DMS79 treated with DMSO at 0.1 percent for 48 hours (cell line): ENCODE measurements at places on chromosomes 1 and 21.

DNA sequence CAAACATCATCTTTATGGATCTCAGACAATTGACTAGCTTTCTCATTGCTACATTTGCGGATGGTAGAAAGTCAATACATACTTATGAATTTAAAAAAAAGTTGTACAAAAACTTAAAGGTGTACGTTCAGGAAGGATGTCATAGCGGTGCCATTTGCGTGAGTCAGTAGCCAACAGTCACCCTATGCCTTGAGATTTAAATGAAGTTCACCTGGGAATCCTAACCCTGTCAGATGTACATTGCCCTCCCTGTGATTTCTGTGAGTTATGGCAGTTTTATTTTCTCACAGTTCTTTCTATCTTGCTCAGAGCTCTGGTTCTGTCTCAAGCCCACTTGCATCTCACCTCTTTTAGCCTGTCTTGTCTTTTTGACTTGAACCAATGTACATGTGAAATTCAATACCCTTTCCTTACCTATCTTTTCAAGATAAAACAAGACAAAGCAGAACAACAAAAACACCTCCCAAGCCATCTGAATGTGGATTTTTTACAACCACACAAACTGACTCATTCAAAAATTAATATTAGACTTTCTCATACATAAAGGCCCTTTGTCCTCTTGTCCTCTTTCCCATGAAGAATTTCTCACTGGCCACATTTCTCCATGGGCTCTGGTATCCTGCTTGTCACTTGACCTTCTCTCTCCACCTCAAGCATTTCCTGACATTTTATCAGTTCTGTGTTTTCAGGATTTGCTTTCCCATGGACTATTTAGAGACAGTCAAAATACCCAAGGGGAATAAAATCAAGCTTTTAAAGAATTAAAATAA, 25.3 kb upstream of the ZNF697 start:
- no peak for DNase-seq

DNA sequence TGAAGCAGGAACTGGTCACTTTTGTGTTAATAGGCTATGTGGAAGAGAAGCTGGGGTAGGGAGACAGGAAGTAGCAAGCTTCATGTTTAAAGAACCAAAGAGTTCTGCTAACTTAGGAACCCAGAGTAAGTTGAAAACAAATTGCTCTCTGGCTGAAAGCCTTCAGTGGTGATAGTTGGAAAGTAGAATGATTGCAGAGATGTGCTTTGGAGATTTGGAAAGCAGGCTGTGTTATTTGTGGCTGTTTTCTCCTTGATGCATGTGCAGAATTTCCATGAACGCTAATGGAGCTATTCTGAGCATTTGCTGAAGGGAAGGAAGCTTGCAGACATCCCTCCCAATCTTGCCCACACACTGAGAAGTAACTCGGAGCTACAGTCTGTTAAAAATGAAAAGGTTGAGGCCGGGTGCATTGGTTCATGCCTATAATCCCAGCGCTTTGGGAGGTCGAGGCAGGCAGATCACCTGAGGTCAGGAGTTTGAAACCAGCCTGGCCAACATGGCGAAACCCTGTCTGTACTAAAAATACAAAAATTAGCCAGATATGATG, 45.7 kb downstream of the TCEANC2 start:
- DNase-seq: no peak

DNA sequence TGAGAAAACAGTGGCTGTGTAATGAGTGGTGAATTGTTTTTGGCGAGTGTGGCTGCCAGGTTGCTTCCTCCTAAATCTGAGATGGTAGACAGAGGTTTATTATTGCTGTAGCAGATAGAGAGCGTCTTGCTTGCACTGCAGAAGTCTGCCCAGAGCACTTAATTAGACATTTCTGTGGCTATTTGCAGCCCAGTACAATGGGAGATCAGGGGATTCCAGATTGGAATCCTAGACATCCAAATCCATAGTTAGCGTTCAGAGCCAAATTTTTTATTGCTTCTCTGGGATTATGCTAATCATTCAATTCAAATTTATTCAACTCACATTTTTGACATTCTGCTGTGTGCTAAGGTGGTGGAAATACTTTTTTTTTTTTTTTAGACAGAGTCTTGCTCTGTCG, 30.0 kb downstream of the KIF26B start:
- no peak for DNase-seq

GRCh38 chr1:19619697-19620384, 24.3 kb upstream of the NBL1 start:
- no peak for DNase-seq

DNA sequence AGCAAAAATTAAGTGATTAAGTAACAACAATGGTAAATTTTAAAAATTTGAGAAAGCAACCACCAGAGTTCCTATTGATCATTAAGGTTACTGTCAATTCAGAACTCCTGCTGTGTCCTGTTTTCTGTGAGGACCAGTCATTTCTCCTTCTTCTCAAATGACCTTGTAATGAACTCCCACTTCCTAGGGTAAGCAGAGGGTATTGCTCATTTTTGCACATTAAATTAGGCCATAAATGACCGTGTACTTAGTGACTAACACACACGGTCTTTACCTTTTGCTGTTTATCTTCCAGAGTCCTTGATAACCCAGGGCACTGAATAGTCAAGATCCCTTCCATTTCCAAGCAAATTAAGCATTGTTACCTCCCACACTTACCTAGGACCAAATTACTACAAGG, 227.5 kb upstream of the LYPLAL1 start:
- DNase-seq: no peak

DNA sequence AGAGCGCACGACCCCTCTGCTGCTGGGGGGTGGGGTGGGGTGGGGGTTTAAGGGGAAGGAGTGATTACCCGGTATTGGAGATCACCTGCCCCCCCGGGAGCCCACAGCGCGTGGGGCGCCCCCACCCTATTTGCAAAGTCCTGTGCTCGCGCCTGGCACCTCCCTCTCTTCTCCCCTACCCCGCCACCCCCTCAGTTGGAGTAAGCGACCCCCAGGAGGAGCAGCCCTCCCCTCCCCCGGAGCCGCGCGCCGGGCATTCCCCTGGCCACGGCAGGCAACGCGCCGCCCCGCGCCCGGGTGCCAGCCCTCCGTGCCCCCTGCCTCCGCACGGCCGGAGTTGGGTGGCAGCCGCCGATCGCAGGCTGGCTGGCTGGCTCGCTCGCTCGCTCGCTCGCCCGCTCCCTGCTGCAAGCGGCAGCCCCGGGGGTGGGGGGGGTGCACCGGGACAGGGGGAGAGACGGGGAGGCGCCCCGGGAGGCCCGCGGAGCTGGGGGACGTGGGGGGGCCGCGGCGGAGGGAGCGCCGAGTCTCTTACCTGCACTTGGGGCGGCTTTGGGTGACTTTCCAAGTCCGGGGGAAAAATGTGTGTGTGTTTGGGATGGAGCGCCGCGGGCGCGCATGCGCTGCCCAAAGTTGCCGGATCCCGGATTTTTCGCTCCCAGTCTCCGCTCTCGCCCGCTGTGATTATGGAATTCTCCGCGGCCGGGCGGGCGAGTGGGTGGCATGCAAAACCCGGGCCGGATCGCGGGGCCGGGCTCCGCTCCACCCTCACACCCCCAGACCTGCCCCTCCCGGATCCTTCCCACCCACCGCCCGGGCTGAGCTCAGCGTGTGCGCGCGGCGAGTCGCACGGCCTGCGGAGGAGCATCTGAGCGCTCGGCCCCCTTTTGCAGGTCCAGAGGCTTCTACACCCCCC, at the start of gene CASZ1:
Gene CASZ1 (minus strand): TSS at position 618 of the 916 bp plus-strand sequence. CDS start 102,757 bp downstream, outside the sequence.
- DNase-seq: peak; percentile 93

DNA sequence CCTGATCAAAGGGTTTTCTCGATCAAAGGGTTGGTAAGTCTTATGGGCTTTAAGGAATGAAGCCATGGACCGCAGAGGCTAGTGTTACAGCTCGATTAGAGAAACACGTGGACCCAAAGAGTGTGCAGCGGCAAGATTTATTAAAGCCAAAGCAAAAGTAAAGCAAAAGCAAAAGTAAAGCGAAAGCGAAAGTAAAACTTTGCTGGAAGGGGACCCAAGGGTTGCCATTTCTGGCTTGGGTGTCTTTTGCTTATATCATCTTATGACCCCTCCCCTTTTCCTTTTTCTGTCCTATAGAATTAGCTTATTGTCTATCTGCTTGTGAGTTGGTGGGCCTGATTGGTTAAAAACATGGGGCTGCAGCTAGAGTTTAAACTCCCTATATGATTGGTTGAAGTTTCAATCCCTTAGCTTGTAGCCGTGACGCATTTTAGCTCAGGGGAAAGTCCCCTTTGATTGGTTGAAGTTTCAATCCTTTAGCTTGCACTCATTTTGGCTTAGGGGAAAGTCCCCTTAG, 957.0 kb downstream of the AMY1C start:
- peak; percentile 88 for DNase-seq

DNA sequence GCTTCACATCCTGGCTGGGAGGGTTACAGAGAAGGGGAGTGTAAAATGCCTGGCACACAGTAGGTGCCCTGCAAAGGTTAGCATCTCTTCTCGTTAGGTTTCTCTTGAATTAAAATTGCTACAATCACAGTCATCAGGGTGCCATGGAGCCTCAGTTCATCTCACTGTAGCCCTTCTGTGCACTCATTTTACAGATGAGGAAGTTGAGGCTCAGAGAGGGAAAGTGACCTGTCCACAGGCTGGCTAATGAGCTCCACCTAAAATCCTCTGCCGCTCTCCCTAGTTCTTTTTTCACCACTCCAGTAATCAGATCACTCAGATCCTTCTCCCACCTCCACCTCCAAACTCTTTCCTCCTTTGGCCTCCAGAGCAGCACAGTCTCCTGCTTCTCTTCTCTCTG, 13.5 kb upstream of the AHDC1 start:
- no peak for DNase-seq

DNA sequence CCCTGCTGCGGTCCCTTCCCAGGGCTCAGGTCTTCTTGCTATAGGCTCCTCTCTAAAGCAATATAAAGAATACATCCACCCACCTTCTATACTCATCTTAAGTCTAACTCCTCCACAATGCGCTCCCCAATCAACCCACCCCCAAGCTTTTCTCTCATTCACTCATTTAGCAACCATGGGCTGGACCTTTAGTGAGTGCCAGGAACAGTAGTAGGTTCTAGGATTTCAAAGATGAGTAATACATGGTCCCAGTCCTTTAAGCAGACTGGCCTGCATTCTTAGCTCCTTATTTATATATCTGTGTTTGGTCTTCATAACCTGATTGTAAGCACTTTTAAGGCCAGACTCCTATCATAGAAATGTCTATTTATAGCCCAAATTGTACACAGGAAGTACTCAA, 5.9 kb downstream of the CAMK1G start:
- no peak for DNase-seq

- DNase-seq: peak; percentile 81
These were observed at the start of gene ANKRD65 for GRCh38 chr1:1421147-1421906. ANKRD65 (minus strand) TSS chr1:1421276; CDS start chr1:1421005, 271 bp downstream.

- no peak for DNase-seq
These were observed 126.4 kb upstream of the GALNT2 start for GRCh38 chr1:229940684-229941083.

DNA sequence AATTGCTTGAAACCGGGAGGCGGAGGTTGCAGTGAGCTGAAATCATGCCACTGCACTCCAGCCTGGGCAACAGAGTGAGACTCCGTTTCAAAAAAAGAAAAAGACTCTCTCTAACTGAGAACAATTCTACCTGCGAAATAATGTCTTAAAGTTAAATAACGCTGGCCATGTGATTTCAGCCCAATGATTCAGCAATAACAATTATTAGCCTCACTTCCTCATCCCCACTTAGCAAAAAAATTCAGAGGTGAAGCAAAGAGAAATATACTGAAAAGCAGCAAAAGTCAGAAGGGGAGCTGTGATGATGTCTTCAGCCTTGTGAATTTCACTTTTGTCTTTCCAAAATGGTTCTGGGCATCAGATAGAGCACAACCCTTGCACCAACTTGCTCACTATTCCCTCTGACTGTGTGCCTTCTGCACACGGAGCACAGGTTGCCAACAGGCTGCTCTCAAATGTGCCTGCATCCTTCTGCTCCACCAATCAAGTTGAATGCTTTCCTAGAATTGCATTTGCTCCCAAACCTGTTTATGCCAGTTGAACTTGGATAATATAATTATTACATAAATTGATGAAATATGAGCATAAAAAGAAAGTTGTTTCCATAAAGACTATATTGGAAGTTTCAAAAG, 79.8 kb upstream of the IPO9 start:
- DNase-seq: no peak

- no peak for DNase-seq
These were observed 35.4 kb downstream of the SELL start for GRCh38 chr1:169676001-169676400.

DNA sequence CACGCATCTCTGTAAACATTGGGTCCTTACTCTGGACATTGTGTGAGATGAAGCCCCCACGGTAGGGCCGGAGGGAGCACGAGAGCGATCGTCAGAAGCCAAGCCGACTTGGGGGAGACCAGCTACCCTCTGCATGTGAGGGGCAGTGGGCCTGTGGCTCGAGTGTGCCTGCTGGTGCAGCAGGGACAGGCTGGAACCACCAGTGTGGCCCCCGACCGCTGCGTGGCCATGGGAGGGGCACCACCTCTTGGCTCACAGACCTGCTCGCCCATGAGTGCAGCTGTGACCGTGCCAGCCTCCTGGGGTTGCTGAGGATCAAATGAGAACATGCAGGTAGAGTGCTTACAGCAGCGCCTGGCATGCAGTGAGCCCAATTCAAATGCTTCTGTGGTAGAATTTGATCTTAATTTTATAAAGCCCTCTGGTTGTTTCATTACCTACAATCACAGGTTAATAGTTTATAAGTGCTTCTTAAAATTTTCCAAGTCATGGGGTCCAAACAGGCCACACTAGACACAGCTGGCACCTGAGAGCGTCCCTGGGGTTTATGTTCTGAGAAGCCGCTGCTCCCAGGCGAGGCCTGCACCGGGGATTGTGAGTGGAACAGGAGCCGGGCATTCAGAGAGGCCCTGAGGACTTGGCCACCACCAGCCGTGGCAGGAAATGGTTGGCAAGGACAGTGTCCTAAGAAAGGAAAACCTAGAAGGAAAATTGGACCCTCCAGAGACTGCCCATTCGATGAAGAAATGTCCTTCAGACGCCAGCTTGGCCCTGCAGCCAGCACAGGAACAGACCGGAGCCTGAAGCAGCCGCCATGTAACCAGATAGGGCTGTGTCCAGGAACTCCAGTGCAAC, 22.6 kb upstream of the ADARB1 start:
- DNase-seq: peak; percentile 53

GRCh38 chr1:60679524-60680375, 402.6 kb upstream of the NFIA start:
- no peak for DNase-seq

GRCh38 chr21:41009398-41010100, 158.4 kb upstream of the BACE2 start:
- DNase-seq: peak; percentile 91

DNA sequence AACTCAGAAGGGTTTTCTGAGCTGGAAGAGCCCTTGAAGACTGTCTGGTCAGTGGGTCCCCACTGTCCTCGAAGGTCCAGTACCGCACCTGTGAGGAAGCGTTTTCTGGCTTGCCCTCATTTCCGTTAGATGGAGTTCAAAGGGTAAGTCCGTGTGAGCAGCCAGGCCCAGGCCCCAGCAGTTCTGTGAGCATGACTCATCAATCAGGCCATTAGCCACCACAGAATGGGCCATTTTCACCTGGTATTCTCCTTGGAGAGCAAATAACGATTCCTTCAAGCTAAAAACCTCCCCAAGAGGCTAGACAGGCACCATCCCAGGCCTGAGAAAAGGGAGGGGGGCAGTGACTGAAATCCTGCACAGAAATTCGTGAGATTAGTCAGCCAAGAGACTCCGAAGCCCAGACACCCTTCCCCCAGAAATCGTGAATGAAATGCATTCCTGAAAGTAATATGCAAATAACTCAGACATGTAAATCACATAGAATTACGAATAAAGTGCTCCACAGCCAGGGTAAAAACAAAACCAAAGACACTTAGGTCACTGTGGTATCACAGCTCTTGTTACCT, 66.0 kb downstream of the BCAR3 start:
- DNase-seq: no peak

GRCh38 chr1:17045634-17046333, 8.0 kb downstream of the SDHB start:
- DNase-seq: peak; percentile 90
